Inflammatory macrophage treated with lipopolysaccharide for 1 hour (primary cell): ENCODE measurements at places on chromosomes 6 and 20.

- DNase-seq, result no peak
Measured at GRCh38 chr20:46406986-46407670, 713 bp upstream of the ELMO2 start.

DNA sequence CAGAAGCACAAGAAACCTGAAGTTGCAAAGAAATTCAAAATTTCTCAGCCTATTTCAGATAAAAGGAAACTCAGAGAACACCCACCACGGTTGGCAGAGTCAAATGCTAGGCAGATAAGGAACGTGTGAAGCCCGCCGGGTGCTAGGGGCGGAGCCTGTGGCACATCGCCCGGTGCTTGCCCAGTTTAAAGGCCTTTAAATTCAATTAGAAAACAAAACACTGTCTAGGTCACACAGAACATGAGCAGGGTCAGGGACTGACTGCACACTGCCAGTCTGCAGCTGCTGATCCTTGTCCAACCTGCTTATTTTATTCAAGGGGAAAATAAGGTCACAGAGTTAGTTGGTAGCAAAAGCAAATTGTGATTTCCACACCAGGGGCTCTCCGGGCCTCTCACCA lies 75.8 kb downstream of the PSMG4 start:
- DNase-seq, result no peak

DNA sequence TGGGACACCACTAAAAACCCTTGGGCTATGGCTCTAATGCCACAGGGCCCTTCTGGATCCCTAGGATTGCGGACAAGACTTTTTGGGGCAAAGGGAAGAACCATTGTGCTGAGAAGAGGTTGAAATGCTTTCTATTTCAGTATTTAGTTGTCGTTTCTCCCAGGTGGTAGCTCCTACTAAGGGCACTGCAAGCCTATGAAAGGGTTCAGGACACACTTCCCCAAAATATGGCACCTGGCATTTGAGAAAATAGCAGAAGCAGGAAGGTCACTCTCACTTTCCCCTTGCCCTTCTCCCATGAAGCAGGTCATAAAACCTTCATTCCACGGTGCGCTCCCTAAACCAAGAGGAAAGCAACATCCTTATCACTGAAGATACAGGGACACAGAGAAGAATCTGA lies 125.4 kb upstream of the GPR6 start:
- no peak for DNase-seq

DNA sequence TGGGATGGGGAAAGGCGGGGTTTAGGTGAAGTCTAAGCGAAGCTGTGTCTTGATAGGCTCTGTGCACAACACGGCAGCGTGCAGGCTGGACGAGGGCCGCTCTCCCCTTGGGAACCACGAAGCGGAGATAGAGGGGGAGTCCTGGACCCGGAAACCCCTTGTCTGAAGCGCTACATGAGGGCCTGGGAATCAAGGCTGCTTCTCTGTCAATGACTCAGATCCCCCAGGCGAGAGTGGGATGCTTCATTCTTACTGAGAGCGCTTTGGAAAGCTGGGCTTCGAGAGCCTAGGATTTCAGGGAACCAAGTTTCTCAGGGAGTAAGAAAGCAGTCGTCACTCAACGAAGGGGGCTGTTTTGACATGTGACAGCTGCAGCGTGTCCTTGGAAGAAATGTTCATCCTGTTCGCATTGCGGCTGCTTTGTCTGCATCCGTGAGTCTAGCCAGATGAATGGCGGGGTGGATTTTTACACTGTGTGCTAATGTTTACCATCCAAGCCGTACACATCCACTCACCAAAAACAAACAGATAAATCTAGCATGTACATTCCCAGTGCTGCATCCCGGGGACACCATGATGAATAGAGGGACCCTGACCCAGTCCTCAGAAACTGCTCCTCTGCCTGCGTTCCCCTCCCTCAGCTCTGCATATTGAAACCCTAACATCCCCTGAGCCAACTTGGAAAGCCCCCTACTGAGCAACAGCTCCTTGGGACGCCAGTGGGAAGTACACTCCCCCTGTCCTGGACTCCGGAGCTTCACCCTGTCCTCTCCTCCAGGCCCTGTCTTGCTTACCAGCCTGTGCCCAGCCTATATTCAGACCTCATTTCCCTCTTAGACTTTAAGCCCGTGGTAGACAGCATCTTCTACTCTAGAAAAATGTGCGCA lies 24.5 kb upstream of the RTF2 start:
- DNase-seq, result no peak

DNA sequence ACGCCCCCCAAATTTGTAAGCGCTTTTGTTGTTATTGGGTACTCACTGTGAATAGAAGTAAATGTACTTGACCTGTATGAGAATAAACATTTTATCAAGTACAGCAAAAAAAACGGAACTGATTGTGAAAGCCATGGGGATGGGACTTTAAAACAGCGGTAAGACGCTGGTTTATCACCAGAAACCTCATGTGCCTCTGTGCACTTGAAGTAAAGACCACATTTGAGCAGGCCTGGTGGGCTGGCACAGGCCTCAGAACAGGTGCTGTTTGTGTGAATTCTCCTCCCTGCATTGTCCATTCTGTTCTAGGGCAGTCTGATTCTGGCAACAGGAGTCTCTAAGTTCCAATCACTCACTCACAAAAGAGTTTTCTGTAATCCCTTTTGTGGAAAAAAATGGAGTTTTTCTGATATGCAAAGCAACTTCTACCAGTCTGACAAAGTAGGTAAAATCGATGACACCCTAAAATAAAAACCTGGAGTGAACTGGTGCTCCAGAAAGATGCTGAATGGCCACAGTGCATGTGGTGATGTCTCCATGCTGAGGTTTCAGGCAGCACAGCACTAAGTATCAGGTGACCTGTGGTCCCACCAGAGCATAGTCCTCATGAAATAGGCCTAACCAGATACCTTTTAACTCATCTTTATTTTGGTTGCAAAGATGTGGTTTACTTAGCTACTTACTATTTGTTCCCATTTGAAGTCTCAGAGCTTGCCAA lies 53.9 kb downstream of the STX7 start:
- DNase-seq, result no peak

GRCh38 chr20:15921930-15922329 lies 651.3 kb downstream of the KIF16B start:
- no peak for DNase-seq

DNA sequence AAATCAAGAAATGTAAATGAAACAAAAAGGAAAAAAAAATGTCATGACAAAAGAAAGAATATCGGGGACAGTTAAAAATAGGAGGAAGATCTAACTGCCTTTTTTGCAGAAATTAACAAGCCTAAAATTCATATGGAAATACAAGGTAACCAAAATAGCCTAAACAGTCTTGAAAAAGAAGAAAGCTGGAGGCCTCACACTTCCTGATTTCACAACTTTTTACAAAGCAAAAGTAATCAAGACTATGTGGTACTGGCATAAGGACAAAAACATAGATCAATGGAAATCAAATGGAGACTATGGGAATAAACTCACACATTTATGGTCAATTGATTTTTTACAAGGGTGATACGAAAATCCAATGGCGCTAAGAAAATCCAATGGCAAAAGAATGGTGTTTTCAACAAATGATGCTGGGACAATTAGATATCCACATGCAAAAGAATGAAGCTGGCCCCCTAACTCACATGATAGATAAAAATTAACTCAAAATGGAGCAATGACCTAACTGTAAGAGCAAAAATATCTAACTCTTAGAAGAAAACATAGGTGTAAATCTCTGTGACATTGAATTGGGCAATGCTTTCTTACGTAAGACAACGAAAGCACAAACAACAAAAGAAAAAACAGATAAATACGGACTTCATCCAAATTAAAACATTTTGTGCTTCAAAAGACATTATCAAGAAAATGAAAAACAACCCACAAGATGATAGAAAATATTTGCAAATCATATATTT lies 24.5 kb downstream of the MAP3K5 start:
- no peak for DNase-seq

GRCh38 chr6:40614671-40615070 lies 27.5 kb upstream of the LRFN2 start:
- DNase-seq, result no peak

DNA sequence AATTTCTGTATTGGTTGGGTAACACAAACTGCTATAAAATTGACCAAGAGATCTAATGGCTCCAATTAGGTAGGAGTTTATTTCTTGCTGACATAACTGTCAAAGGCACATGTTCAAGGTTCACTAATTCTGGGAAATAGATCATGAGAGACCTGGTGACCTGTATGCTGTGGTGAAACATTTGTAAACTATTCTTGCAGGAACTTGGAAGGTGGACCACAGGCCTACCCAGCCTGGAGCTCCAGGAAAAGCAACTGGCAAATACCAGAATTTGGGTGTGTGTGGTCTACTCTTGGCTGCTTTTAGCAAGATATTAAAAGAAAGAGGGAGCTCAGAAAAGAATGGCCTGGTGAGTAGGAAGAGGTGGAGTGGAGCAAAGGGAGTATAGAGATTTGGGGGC lies 184.6 kb downstream of the QKI start:
- no peak for DNase-seq

DNA sequence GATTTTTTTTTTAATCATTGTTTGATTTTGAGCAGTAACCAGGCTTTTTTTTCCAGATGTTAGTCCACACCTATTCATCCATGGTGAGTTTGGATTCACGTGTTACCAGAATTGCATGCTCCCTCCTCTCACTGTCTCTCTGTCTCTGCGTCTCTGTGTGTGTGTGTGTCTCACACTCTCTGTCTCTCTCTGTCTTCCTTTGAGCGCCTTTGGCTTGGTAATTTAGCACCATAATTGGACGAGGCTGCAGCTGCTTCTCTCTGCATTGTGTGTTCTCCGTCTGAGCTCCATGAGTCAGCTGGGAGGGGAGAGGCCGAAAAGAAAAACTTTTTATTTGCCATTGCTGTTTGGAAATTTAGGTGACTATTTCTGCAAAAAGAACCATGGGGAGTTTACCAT lies 3.4 kb downstream of the TFAP2B start:
- DNase-seq, result no peak

DNA sequence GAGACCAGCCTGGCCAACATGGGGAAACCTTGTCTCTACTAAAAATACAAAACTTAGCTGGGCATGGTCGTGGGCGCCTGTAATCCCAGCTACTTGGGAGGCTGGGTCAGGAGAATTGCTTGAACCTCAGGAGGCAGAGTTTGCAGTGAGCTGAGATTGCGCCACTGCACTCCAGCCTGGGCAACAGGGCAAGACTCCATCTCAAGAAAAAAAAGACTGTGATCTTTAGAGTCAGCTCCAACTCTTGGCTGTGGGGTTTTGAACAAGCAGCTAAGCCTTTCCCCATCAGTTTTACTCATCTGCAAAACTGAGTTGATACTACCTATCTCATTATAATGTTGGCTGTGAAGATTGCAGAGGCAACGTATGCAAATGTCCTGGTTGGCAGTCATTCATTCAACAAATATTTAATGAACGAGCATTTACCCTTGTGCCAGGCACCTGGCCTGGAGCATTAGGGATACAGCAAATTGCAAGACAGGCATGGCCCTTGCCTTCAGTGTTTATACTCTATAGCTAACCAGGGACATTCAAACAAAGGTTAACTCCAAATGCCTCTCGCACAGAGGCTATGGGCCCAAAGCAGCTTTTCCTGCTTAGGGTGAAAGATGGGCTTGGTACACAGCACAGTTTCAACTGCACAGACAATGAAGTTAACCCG lies 37.8 kb downstream of the ILRUN start:
- DNase-seq, result no peak

- DNase-seq, result no peak
Measured at GRCh38 chr6:76886900-76887299, 576.4 kb downstream of the HTR1B start.

DNA sequence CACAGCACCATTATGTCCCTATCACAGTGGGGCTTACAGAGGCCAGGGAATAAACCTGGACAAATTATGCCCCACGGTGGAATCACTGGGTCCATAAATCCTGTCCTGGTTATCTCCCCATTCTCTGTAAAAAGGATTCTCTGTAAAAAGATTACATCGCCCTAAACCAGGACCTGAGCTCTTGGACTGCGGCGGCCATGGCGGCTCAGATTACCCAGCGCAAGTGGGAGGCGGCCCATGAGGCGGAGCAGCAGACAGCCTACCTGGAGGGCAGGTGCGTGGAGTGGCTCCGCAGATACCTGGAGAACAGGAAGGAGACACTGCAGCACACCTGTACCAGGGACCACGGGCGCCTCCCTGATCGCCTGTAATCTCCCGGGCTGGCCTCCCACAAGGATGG lies 8.4 kb upstream of the HLA-A start:
- no peak for DNase-seq

DNA sequence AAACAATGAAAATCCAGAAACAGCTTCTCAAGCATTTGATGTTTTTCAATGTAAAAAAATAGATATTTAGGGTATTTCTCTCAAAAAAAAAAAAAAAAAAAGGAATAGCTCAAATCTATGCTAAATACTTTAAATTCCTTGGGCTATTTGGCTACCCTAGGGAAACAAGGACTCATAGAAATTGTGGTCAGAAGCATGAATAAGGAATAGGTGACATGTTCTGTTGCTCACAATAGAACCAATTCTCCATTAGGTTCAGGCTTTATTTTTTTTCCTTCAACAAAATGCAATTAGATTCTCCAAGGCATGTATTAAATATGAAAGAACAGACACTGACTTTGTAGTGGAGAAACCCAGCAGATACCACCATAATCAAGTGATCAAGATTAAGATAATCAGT lies 904.3 kb upstream of the FLRT3 start:
- DNase-seq, result no peak

DNA sequence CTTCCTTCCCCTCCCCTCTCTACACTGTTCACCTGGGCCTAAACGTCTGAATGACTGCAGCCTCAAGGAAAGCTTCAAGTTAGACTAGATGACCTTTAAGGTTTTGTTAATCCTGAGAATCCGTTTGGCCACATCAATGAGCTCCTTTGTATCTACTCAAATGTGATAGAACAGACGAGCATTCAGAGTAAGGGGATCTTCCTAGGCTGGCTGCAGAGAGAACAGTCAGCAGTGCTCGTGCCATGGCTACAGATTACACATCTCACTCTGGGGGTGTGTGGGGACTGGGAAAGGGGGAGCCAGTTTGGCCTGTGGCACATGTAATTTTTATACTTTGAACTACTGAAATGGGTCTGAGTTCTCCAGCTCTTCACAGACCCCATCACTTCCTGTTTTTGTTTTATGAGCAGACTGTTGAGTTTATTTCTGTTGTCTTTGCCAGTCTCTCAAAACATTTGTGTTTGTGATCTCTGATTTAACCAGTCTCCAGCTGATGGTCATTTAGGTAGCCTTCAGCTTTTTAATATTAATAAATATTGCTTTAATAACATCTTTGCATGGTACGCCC lies 50.9 kb downstream of the KCNS1 start:
- no peak for DNase-seq
